Astrocyte of the spinal cord (primary cell): ENCODE measurements at places on chromosomes 11 and 22.

DNA sequence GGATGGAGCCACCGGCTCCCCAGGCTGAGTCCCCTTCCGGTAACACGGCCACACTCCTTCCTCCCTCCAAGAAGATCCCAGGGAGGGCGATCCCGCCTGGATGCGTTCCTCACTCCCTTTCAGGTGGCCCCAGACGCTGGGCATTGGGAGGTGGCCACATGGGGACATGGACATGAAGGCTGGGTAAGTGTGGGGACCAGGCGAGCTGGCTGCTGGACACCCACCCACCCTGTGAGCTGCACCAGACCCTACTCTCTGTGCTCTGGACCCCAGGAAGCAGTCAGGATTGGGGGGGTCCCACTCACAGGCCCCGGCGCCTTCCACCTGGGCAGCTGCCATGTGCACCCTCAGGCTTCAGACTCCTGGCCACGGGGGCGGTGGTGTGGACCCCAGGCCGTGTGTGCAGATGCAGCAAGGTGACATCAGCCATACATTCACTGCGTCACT lies 932.8 kb downstream of the BRD1 start:
- no peak for DNase-seq

DNA sequence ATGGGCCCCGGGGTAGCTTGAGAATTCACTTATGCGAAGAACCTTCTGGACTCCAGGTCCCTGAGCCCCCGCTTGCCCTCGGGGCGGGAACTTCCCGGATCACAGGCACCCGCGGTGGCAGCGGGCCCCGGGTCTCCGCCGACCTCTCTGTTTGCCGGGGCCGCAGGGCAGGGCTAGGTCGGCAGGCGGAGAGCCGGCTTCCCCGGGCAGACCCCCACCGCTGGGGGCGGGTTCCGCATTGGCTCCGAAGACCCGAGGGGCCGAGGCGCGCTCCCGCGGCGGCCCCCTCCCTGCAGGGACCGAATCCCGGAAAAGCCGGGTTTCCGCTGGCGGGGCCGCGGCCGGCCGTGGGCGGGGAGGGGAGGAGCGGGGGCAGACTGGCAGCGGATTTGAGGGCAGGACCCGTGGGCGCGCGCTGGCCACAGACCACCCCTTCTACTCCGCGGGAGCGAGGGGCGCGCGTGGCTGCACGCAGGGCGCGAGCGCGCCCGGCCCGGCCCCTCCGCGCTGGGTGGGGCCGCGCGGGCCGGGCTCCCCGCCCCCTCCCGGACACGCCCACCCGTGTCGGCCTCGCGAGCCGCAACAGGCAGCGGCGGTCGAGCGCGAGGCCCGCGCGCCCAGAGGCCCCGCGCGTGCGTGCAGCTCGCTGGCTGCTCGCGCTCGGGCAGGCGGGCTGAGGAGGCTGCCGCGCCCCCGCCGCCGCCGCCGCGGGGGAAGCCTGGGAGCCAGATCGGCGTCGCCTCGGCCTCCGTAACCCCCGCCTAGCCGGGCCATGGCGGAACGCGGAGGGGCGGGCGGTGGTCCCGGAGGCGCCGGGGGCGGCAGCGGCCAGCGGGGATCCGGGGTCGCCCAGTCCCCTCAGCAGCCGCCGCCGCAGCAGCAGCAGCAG lies at the start of gene PACS1:
PACS1 (plus strand) TSS at position 558 of the 889 bp plus-strand sequence; CDS start at position 773, 215 bp downstream.
- DNase-seq = peak; percentile 76

DNA sequence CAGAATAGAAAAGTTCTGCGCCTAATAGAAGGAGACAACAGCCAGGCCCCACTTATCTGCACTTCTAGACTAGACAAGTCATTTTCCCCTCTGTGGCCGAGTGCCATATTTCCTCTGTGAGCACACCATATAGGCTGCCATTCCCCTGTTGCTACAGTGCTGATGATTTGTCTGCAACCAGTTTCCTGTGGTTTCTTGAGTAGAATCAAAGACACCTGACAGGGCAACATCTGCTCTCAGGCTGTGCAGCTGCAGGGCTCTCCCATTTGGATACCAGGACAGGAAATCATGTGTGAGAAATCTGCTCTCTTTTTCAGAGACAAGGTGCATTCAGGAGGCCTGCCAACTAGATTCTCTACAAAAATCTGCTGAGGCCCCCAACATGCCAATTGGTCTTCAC lies 879.3 kb downstream of the DLG2 start:
- no peak for DNase-seq

DNA sequence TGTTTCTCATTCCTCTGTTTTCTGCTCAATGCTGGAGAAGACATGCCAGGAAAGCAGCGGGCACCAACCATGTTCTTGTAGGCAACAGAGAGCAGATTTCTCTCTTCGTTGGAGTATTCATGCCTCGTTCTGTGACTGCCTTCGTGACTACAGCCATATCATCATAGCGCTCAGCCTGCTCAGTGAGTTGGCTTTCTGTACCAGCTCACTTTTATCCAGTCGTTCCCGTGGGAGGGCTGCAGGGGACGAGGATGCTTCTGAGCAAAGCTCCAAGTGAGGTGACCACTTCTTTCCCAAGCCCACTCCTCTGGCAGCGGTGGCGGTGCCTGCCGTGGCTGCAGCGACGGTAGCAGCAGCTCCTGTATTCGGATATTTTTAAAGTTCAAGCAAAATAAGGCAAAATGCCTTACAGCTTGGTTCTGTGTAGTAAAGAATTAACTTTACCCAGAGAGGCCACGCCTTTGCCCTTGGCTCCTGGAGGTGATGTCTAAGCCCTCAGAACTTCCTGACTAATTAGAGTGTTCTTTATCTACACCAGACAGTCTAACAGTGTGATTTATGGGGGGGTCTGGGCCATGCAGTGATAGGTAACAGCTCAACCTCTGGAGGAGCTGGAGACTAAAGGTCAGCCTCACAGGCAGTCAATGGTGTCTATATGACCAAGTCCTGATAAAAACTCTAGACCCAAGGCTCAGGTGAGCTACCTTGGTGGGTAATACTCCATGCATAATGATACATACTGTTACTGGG lies 35.3 kb downstream of the LDHAL6A start:
- no peak for DNase-seq

DNA sequence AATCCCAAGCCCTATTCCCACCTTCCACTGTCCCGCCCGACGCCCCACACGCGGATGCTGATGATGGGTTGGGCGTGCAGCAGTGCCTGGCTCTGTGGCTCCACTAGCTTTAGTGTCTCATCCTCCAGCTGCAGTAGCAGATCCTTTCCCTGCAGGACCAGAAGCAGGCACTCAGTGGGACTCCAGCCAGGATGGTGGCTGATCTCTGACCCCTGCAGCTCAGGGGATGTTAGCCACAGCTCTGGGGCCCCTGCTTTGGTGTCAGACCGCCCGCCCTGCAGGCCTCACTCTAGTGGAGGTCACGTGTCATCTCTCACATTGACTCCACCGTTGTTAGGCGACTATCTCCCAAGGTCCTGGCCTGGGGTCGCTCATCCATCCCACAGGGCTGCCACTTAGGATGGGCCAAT lies 11.8 kb downstream of the SMPD1 start:
- no peak for DNase-seq

GRCh38 chr11:68370211-68371111 lies 58.1 kb downstream of the LRP5 start:
- DNase-seq = no peak

GRCh38 chr22:49103314-49104059 lies 724.2 kb downstream of the BRD1 start:
- DNase-seq = no peak

- DNase-seq = no peak
These were observed 1.7 kb downstream of the PICALM start for GRCh38 chr11:86067009-86067850.

DNA sequence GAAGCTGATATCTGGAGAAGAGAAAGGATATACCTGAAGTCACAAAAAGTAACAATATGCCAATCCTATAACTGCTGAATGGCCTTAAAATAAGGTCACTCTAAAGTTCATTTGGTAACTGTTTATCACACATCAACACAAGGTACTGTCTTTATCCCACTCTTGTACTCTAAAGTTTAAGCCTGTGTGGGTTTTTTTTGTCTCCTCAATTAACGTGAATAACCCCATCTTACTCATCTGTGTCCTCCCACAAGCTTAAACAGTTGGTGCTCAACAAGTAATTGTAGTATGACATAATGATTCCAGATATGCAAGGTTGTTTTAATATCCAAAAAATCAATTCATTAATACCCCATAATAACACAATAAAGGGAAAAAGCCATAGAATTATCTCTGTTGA lies 42.1 kb downstream of the PAK1 start:
- no peak for DNase-seq

- DNase-seq = no peak
These were observed 763 bp upstream of the MS4A7 start for GRCh38 chr11:60377401-60378136.

DNA sequence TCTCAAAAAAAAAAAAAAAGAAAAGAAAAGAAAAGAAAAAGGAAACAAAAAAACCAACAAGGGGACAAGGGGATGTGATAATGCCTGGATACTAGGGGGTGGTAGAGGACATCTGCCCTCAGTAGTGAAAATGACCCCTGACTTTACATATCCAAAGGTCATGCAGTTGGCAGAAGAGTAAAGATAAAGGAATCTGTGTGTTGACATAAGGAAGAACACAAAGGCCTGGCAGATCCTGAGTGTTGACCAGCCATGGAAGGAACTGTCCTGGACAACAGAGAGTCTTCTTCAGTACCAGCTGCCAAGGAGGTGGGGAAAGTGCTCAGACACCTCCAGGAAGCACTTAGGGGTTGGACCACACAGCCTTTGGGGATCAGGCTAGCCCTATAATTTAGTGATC lies 12.6 kb downstream of the SLC43A1 start:
- no peak for DNase-seq

DNA sequence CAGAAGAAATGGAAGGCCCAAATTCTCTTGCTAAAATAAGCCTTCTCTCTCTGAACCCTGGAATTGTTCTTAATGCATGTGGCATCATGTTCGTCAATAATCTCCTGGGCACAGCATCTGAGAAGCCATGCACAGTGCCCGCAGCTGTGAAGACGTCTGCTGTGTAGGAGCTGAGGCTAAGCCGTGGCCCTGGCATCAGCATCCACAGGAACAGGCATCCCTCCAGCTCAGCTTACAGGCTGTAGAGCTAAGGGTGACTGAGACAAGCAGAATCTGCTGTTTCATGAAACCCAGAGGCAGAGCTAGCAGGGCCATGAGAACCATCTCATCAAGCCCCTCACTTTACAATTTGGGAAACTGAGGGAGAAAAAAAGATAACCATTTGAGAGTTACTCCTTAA lies 60.6 kb downstream of the SEZ6L start:
- DNase-seq = no peak

DNA sequence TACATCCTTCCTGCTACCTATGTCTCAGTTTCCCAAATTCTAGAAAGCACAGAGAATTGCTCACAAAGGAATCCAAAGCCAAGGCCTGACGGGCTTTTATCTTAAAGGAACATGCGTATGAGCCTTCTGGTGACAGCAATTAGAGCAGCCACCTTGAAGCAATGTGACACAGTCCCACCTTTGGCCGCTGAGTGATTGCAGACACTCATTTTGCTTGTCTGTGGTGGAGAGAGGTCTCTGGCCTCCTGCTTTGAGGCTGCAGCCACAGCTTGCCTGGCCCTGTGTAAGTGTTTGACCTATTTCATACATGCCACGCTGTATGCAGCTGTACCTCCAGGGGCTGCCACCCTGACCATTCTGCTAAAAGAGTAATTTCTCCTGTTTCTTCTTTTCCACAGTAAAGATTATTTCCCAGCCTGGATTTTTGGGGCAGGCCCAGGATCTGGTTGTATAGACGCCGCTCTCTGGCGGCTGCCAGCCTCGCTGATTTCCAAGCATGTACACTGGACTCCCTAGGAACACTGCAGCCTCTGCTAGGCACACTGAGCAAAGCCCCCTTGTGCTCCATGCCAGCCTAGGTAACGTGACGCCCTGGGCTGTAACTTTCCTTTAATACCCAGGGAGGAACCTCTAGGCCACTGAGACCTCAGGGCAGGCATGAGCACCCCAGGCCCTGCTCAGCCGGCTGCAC lies 1.1 kb upstream of the TMA7B start:
- DNase-seq = no peak

DNA sequence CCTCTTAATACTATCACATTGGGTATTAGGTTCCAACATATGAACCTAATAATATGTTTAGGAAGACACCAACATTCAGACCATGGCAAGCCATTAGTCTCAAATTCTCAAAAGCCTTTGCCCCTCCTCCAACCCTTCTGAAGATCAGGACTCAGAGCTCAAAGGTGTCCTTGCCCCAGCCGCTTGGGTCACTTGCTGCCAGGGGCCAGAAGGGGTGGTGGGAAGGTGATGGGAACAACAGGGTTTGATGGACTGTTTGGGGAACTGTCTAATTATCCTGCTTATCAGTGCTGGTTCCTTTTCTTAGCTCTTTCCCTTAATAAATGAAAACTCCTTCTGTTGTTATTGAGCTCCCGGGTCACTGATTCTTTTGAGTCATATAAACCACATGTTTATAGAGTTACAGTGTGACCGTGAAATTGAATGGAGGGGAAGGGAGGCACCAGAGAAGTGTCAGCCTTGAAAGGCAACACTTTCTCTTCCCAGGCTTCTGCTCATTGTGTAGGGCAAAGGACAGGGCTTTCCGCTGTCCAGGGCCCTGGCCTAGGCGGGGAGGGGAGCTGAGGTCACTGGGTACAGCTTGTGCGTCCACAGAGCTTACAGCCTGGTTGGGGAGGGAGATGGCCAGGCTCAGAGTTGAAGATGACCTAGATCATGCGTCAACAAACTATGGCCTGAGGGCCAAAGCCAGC lies 105.1 kb downstream of the FBXO7 start:
- peak; percentile 38 for DNase-seq
